Calu3 (cell line): ENCODE measurements at places on chromosomes 2 and 18.

GRCh38 chr2:190301032-190301431 lies 18.6 kb downstream of the HIBCH start:
- peaks cover 16% of the 10 kb centered on the region for H3K36me3 ChIP-seq
- H3K4me3 ChIP-seq, result no peak overlapping the region
- no peak overlapping the region for H3K27ac ChIP-seq
- no peak for DNase-seq
- no peaks in the 10 kb centered on the region for H3K27me3 ChIP-seq
- no peaks in the 10 kb centered on the region for H3K4me1 ChIP-seq

GRCh38 chr2:171595896-171596295 lies 73.6 kb downstream of the CYBRD1 start:
- no peaks in the 10 kb centered on the region for H3K4me1 ChIP-seq
- H3K27me3 ChIP-seq, result peaks cover 36% of the 10 kb centered on the region
- no peak overlapping the region for H3K27ac ChIP-seq
- no peak for DNase-seq
- H3K4me3 ChIP-seq, result no peak overlapping the region

DNA sequence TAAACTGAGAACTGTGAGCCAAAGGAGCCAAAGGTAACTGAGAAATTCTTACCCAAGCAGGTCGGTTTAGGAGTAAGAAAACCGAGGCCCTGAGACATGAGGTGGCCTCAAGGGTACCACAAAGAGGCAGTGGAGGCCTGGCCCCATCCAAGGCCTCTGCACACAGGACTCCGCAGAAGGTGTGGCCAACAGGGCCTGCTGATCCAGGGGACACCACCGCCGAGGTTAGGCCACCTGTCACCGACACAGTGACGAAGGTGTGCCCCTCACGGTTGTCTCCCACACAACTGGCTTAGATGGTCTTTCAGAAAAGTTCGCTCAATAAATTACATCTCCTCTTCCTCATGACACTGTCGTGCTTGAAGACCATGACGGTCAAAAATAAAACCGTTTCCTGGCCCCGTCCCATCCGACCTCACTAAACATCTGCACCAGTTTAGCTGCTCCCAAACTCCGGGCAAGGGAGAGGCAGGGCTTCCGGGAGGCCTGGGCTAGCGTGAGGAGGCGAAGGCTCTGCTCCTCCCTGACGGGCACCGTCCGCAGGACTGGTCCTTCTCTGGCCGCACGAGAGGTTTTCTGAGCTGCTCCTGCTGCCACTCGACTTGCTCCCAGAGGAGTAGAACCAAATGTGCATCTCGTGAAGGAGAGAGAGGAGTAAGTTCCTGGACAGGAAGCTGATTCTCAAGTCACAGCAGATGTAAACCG lies 442.0 kb downstream of the EIPR1 start:
- H3K27ac ChIP-seq, result no peak overlapping the region
- no peak for DNase-seq
- H3K4me3 ChIP-seq, result no peak overlapping the region
- H3K36me3 ChIP-seq, result no peaks in the 10 kb centered on the region
- no peaks in the 10 kb centered on the region for H3K27me3 ChIP-seq

DNA sequence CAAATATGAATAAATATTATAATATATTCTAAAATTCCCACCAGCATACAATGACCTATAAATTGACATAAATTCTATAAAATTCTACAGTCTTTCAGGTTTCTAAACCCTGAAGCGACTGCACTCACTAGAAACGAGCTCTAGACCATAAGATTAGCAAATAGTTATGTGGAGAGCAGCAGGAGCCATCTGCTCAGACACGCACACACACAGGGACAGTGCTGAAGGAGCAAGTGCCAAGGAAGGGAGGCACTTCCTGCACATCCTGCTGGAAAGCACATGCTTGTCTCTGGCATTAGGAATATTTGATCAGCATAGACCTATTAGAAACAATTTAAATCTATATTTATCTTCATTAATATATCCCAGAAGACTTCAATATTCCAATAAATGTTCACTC lies 713.9 kb upstream of the CDH2 start:
- H3K27me3 ChIP-seq, result no peaks in the 10 kb centered on the region
- no peak overlapping the region for H3K27ac ChIP-seq
- no peak for DNase-seq
- no peaks in the 10 kb centered on the region for H3K4me1 ChIP-seq
- H3K4me3 ChIP-seq, result no peak overlapping the region

DNA sequence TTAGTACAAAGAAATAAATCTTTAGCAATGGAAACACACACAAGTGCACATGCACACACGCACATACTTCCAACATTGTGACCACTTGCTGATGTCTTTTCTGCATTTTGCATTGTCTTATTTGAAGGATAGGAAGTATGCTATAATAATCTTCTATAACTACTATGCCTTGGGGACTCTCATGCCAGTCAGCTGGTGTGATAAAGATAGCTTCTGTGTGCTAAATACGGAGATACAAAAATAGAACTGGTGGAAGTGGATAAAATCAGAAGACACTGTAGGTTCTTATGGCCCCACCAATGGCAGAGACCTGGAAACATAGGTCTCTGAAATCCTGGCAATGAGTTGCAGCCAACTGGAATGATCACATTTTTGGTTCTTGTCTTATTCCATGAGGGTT lies 31.5 kb upstream of the RASGRP3 start:
- no peaks in the 10 kb centered on the region for H3K4me1 ChIP-seq
- H3K4me3 ChIP-seq, result no peak overlapping the region
- no peaks in the 10 kb centered on the region for H3K27me3 ChIP-seq
- no peaks in the 10 kb centered on the region for H3K36me3 ChIP-seq
- no peak overlapping the region for H3K27ac ChIP-seq

- H3K27ac ChIP-seq, result peak overlapping the region; percentile 52
- H3K36me3 ChIP-seq, result peaks cover 27% of the 10 kb centered on the region
- no peaks in the 10 kb centered on the region for H3K27me3 ChIP-seq
- peak overlapping the region; percentile 70 for H3K4me3 ChIP-seq
- DNase-seq, result peak; percentile 85
Measured at GRCh38 chr2:134118279-134119116, 135.4 kb upstream of the MGAT5 start.

- H3K4me1 ChIP-seq, result no peaks in the 10 kb centered on the region
- peaks cover 14% of the 10 kb centered on the region for H3K27me3 ChIP-seq
- DNase-seq, result no peak
- H3K4me3 ChIP-seq, result peak overlapping the region; percentile 34
- no peak overlapping the region for H3K27ac ChIP-seq
- H3K36me3 ChIP-seq, result peaks cover 5% of the 10 kb centered on the region
Measured at GRCh38 chr18:55588870-55589595, 1.0 kb upstream of the TCF4 start.

DNA sequence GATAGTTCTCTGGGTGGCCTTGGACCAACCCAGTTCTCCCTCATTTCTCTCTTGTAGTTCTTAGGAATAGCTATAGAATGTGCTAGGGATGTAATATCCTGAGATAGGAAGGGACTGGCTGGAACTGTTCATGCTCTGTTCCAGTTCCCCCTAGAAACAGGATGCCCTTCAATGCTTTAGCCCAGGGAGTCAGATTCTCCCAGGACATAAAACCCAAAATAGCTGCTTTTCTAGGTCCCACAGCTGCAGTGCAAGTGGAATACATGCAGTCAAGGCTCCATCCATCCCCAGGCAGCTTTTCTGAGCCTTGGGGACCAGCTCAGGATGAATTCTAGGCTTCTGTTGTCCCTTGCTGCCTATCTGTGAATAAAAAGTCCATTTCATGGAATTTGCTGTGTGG lies 257.3 kb upstream of the CTAGE1 start:
- no peaks in the 10 kb centered on the region for H3K36me3 ChIP-seq
- H3K4me3 ChIP-seq, result no peak overlapping the region
- no peak for DNase-seq
- H3K4me1 ChIP-seq, result peaks cover 55% of the 10 kb centered on the region
- H3K27ac ChIP-seq, result peak overlapping the region; percentile 45

DNA sequence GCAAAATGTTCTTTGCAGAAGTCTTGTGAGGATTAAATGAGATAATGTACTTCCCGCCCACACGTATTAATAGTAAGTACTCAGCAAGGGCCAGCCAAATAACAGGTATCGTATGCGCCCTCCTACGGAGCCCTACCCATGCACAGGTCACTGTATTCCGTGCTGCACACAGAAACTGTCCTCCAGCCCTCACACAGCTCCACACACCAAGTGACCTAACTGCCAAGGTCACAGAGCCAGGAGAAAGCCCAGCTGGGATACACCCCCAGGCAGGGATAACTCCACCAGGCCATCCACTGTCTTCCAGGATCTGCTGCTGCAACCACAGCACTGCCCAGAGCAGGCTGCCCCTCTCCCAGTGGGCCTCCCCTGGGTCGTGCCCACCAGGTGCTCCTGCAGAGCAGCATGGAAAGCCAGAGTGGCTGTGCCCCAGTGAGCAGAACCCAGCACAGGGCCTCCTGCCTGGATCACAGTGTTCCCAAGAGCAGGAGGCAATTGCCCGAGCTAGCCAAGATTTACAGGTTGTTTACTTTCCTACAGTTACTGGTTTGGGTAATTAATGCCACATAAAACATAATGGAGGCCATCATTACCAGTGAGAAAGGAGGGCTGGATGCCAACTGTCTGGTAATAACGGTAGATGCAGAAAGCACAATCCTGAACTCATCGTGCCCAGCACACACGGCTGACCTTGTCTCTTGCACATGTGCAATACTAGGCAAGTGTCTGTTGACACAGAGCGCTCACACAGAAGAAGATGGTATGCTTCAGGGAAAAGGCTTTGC lies 24.4 kb downstream of the TFCP2L1 start:
- H3K27ac ChIP-seq, result no peak overlapping the region
- H3K36me3 ChIP-seq, result peaks cover 7% of the 10 kb centered on the region
- peaks cover 65% of the 10 kb centered on the region for H3K4me1 ChIP-seq

- DNase-seq, result no peak
- no peak overlapping the region for H3K4me3 ChIP-seq
- peaks cover 24% of the 10 kb centered on the region for H3K4me1 ChIP-seq
- no peaks in the 10 kb centered on the region for H3K36me3 ChIP-seq
Measured at GRCh38 chr2:58731488-58731869, 490.4 kb upstream of the FANCL start.

DNA sequence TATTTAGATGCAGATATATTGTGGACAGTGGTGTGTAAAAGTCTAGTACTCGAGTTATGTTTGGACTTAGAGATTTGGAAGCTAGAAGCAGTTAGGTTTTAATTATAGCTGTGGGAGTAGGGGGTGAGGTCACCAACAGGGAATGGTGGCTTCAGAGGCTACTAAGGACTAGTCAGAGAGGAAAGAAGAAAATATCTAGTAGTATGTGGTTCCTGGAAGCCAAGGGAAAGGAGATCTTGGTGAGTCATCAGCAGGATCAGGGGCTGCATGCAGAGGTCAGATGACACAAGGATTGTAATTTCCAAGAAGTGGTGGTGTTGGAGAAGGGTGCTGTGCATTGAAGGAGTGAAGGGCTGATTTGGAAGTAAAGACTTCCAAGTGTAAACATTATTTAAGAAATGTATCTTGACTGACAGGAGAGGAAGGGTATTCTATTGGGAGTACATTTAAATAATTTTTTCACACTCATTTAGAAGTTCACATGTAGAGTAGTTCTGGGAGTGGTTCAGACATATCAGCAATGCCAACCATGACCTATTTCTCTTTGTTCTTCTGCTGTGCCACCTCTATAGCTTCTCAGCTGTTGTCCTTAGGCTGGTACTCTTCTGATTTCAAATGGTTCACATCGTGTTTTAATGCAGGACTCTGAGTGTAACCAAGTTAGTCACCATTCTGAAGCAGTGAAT lies 59.1 kb downstream of the ACSL3 start:
- H3K27me3 ChIP-seq, result no peaks in the 10 kb centered on the region
- H3K4me3 ChIP-seq, result no peak overlapping the region
- peaks cover 11% of the 10 kb centered on the region for H3K4me1 ChIP-seq
- H3K27ac ChIP-seq, result peak overlapping the region; percentile 8
- DNase-seq, result peak; percentile 15

GRCh38 chr18:75307530-75307929 lies 96.9 kb downstream of the TSHZ1 start:
- H3K4me1 ChIP-seq, result no peaks in the 10 kb centered on the region
- no peak for DNase-seq
- no peaks in the 10 kb centered on the region for H3K36me3 ChIP-seq
- no peaks in the 10 kb centered on the region for H3K27me3 ChIP-seq

DNA sequence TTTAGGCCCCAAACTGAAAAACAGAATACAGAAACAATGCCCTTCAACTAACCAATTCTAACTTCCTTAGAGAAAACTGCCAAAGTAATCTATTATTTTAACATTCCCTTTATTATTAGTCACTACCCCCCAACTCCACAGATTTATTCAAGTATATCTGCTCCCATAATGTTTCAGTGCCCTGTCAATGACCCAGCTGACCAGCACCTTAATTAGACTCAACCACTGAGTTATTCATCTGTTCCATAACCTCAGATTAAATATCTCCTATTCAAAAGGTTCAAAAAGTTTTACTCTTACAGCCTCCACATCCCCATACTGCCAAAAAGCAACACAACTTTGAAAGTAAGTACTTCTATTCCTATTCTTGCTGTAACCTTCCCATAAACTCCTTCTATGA lies 202.4 kb downstream of the EXOC6B start:
- no peaks in the 10 kb centered on the region for H3K27me3 ChIP-seq
- no peaks in the 10 kb centered on the region for H3K4me1 ChIP-seq
- no peaks in the 10 kb centered on the region for H3K36me3 ChIP-seq
- no peak overlapping the region for H3K4me3 ChIP-seq
- no peak overlapping the region for H3K27ac ChIP-seq

DNA sequence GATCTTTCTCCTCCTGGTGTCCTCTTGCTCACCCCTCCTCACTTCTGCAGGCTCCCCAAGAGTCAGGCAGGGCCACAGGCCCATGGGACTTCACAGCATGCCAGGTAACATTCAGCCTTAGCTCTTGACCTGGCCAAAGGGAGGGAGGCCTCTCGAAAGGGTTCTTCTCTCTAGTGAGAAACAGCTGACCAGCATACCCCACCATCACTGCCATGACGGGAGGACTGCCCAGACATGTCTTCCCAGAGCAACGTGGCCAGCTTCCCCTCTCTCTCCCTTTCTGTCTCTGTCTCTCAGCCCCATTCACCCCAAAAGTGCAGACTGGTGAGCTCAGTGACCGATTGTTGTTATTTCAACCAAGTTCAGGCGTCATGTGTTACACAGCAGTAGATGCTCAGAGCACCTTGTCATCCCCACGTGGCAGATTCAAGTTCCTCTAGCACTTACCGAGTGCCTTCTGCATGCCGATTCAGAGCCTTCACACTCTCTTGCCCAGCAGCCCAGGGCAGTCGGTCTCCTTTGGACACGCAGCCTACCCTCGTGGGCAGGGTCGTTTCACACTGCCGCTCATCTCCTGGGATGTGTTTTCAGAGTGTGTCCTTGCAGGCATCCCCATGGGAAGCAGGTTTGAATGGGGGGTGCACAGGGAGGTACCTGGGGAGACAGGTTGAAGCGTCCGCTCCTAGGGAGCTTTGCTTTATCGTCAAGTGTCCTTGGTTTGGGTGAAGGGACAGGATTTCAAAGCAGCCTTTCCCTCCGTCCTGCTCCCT lies 259.9 kb downstream of the NDUFA10 start:
- no peak for DNase-seq
- H3K36me3 ChIP-seq, result no peaks in the 10 kb centered on the region
- H3K4me3 ChIP-seq, result no peak overlapping the region
- no peaks in the 10 kb centered on the region for H3K4me1 ChIP-seq
